ENCODE measurements at places on chromosomes 2 and 18. TPM values are rescaled to one million over a fixed set of nuclear protein-coding genes. Genes with fewer than 3 reads are reported as not detected.
A peak's percentile ranks its signal among the peaks of the same experiment; 100 is the strongest.

RFX8 gene
- total RNA-seq: 10.6 TPM

MOGAT1 gene
- total RNA-seq: not detected

MOCOS gene
- 12.2 TPM for total RNA-seq

CENPO gene
- total RNA-seq: 46.5 TPM

GTF2A1L gene
- total RNA-seq: not detected

FSHR gene
- not detected for total RNA-seq

SH3BP4 gene
- 20.2 TPM for total RNA-seq

GNLY gene
- not detected for total RNA-seq

PTPN18 gene
- total RNA-seq: 13.5 TPM

NYAP2 gene
- total RNA-seq: not detected

GRCh38 chr2:213232649-213233437 is 51.4 kb upstream of the SPAG16 start:
- no peak for DNase-seq

DNA sequence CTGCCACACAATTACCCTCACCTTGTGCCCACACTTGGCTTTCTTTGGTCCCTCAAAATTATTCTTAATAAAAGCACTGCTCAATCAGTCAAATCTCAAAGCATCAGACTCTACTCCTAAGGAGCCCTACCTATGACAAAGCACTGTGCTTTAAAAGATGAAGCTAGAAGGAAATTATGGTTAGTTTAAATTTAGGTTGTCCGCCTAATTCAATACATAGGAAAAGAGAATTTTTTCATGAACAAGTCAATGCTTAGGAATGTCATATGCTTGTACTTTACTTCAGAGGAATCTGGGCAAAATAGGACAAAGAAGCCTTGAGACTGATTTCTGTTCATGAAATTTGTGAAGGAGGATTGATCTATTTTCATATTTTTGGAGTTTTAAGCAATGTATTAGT is 726.4 kb upstream of the CDH2 start:
- peak; percentile 20 for DNase-seq

DNA sequence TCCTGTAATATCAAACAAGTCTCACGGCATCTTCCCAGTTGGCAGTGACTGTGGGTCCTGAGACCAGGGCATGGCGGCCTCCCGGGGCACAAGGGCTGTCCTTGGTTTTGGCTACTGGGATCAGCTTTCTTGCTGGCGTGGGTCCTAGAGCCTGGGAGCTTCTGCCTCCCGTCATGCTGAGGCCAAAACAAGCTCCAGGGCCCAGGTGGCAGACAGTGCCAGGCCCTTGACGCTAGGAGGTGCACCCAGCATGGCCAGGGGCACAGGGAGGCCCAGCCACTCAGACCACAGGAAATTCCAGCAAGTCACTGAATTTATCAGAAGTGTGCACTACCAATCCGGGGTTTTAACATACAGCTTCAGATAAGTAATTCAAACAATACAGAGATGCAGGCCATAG is 184.7 kb downstream of the EIPR1 start:
- DNase-seq: no peak

- no peak for DNase-seq
Observed at GRCh38 chr2:43222475-43223309, 3.7 kb downstream of the ZFP36L2 start.

GRCh38 chr2:203501873-203502272 is 33.2 kb downstream of the RAPH1 start:
- no peak for DNase-seq

DNA sequence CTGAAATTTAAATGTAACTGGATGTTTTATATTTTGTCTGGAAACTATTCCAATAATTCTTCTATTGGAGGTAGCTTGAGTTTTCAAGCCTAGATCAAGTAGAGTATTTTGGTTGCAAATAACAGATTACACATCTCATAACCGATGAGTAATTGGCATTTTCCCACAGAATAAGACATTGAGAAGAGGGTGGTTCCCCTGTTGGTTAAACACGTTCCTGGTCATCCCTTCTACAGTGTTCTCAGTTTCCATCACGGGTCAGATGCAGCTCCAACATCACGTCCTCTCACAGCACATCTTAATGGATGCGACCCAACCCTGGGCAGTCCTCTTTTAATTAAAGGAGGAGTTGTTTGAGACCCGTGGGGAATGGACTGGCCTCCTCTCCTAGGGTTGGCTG is 149.0 kb upstream of the ZNF516 start:
- DNase-seq: no peak

GRCh38 chr2:177708660-177709444 is 316.3 kb downstream of the AGPS start:
- no peak for DNase-seq

- DNase-seq: no peak
Observed at GRCh38 chr2:63840081-63840784, 1.5 kb upstream of the UGP2 start.

DNA sequence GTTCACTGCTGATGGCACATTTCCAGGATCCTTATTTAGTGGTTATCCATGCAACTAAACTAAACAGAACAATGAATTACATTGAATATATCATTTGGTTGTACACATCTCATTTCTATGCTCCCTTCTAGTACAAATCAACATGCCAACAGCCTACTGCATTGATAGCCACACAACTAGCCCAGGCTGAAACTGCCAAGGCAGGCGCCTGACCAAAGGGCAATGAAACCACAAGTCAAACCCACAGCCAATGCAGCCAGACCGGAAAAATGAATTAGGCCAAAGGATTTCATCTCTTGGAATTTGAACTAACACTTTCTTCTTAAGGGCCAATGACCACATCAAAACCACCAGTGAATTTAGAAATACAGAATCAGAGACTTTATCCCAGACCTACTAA is 196.4 kb downstream of the NOL4 start:
- peak; percentile 43 for DNase-seq

GRCh38 chr18:66971960-66972359 is 368.1 kb upstream of the CDH19 start:
- no peak for DNase-seq

GRCh38 chr18:79583426-79583825 is 96.2 kb upstream of the CTDP1 start:
- no peak for DNase-seq

DNA sequence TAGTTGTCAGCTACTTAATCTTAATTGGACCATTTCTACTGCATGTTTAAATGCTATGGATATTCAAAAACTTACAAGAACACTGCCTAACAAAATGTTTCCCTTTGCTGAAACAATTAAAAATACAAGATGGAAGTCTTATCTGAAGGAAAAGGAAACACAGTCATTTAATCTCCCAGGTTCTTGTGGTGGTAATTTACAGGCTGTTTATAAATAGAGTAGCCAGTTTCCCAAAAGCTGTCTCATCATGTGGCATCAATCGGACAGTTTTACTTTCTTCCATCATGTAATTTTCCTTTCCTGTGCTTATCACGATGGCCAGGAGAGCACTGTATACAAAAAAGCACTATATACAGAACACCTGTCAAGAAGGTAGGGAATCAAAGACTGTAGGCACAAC is 368.1 kb downstream of the ZEB2 start:
- no peak for DNase-seq

DNA sequence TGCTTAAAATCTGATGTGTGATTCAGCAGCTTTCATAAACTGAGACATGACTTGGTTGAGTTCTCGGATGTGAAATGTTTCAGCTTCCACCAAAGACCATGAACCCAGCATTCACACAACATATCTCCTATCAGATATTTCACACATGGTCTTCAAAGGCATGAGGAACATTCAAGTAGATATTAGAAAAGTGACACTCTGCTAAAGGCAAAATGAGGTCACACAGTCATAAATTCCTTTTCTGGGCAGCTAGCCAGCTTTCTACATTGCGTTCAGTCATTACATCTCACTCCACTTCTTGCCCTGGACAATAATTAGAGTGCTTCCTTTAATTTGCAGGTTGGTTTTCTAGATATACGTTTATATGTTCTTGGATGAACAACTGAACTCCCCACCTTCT is 96.7 kb downstream of the GAREM1 start:
- DNase-seq: peak; percentile 15

DNA sequence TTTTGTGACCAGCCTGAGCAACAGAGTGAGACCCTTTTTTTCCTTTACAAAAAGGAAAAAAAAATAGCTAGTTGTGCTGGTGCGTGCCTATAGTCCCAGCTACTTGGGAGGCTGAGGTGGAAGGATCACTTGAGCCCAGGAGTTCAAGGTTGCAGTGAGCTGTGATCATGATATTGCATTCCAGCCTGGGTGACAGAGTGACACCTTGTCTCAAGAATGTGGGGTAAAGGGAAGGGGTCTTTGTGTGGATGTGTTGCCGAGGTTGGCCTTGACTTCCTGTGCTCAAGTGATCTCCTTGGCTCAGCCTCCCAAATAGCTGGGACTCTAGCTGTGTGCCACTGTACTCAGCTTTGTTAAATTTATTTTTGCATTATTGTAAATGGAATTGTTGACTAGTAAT is 120.6 kb downstream of the ZNF407 start:
- no peak for DNase-seq

- DNase-seq: no peak
Observed at GRCh38 chr2:232008907-232009638, 47.6 kb downstream of the DIS3L2 start.

DNA sequence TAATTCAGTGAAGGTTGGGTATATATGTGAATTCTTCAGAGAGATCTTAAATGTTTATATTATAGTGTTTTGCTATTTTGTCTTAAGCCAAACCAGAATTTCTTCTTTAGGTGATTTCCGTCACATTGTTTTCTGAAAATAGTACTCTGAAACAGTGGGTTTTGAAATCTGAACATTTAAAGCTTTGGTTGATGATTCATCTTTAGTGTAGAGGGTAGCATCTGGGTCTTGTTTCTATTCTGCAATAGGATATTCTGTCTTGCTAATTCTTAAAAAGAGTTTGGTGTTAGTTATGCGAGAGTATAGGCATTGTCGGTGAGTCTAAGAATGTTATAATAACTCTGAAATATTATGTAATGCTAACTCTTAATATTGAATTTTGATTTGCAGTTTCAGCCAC is 69.6 kb upstream of the FAM237A start:
- DNase-seq: no peak

Data from HT1080 (cell line).